ENCODE measurements at places on chromosomes 3 and 15.

DNA sequence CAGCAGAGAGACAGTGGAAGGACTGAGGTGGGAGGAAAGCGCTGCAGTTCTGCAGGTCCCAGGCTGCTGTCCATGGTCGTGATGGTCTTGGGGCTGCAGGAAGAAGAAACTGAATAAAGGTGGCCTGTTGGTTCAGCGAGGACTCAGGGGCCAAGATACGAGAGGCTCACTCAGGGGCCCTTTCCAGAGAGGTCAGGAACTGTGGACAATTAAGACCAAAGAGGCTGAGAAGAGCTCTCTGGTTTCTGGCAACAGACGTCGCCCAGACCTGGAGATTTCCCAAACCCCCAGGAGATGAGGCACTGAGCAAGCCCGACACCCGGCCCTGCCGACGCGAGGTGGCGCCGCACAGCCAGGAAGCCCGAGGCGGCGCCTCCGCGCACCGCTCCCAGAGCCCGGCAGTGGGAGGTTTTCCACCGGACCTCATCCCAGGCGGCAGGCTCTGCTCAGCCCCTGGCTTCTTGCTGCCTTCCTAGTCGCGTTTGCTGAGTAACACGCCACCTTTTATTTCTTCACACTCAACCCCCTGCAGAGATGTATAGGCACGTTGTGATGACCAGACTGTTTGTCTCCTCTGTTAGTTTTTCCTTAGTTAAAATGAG is 56.4 kb upstream of the ARRDC4 start:
- no peak for DNase-seq

DNA sequence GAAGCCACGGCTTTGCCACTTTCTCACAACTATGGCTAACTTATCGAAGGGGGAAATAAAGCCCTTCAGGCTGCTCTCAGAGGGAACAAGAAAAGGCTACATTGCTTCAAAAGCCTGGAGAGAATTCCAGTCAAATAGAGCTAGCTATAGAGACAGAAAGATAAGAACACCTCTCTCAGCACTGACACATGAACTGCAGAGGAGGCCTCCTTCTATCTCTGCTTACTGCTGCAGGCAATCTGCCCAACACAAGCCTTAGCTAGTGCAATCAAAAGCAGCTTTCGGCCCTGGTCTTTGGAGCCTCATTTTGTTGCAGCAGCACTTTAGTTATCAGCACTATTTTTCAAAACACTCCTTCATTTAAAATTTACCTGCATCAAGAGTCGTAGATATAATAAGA is 118.4 kb upstream of the ROBO1 start:
- no peak for DNase-seq

DNA sequence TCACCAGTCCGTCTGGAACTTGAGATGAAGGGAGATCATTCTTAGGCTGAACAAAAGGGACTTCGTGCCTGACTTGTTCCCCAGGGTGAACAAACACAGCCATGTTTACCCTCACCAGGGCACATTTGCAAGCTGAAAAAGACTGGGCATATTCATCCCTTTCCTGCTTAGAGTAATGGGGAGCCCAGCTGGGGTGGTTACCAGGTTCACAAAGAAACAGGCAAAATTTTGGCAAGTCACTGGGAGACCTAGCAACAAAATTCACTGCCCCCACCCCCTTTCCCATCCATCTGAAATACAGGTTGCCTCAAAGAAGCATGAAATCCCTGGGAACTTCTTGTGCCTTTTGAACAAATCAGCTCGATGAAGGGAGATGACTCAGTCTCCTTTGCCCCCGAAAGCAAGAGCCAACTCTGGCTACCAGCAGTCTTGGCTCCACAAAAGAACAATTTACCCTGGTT is 775.0 kb downstream of the SQOR start:
- no peak for DNase-seq

- DNase-seq: no peak
Measured at GRCh38 chr3:86645756-86646155, 345.2 kb downstream of the VGLL3 start.

DNA sequence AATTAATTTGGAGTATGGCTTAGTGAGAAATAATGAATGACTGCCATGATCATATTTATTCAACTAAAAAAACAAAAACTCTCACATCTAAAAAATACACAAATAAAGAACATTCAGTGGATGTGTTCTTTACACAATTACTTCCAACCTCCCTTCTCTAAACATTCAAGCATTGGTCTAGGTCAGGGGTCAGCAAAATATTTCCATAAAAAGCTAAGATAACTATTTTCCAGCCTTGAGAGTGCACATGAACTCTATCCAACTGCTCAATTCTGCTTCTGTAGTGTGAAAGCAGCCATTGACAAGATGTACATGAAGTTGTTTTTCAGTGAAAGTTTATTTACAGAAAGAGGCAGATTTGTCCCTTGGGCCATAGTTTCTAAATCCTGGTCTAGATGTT is 406.3 kb downstream of the MAGI1 start:
- DNase-seq: no peak

GRCh38 chr15:50487287-50487686 is 59.2 kb downstream of the USP50 start:
- DNase-seq: no peak

DNA sequence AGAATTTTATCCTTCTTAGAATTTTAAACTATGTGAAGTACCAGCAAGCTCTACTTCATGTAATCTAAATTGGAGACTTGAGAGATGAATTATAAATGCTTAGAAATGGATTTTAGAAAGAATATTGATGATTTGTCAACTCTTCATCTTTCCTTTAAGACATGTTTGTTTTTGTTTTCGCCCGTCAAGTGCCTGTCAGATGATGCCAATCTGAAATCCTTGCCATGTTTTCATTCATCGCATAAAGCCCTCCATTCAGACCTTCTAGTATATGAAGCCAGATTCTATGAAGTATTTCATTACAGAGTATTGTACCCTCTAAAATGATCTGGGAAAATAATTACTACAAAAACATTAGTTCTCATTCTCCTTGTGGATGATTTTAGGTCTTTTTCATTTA is 223.2 kb upstream of the SOX2 start:
- DNase-seq: no peak

DNA sequence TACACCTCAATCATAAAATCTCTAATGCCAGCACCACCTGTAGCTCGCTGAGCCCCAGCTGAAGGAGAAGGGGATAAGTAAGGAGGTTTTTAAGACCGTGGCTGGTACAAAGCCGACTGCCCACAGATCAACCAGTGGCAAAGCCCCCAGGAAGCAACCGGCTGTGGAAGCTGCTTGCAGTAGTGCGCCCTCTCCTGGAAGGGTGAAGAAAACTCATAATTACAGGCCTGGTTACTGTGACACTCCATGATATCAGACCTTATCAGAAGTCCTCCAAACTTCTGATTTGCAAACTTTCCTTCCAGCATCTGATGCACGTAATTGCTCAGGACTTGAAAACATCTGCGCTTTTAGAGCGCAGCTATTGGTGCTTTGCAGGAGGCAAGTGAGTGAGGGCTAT is 63.1 kb upstream of the MCTP2 start:
- DNase-seq: no peak

GRCh38 chr3:39752019-39752637 is 57.3 kb upstream of the MYRIP start:
- DNase-seq: no peak

GRCh38 chr3:15602146-15602536 is 596 bp downstream of the BTD start:
- DNase-seq: no peak

- no peak for DNase-seq
Measured at GRCh38 chr3:169945313-169945712, 21.3 kb upstream of the SEC62 start.

DNA sequence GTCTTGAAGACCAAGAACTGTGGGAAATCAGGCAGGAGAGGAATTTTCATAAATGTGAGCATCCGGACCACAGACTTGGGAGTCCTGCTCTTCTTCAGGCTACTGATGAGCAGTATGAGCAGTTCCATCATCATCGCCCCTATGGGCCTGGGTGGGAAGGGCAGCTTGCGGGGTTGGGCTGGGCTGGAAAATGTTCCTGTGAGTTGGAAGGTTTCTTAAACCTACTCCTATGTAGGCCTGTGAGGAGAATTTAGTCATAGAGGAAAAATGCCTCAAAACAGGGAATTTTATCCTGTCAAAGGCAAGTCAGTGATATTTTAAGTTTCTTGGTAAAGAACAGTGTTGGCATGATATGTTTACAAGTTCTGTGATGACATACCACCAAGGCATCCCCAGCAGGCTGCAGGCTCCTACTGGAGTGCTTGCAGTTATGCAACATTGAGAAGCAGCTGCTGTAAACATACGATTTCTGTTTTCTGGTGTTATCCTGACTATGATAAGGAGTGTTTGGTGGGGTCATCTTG is 10.3 kb downstream of the MASP1 start:
- DNase-seq: no peak

GRCh38 chr3:151795276-151795675 is 18.6 kb upstream of the AADAC start:
- no peak for DNase-seq

DNA sequence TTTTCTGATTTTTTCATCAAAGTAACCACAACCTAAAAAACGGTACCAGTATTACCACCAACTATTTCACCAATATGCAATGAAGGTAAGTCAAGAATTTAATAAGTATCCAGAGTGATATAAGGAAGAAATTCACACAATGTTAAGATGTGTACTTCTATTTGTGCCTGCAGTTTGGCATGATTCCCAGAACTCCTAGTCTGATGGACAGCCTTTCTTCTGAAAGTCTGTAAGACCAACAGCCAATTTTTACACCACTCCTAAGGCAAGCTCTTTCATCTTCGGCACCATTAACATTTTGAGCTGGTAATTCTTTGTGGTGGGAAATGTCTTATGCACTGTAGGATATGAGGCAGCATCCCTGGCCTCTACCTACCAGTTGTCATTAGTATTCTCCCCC is 108.3 kb downstream of the VPS13C start:
- no peak for DNase-seq

DNA sequence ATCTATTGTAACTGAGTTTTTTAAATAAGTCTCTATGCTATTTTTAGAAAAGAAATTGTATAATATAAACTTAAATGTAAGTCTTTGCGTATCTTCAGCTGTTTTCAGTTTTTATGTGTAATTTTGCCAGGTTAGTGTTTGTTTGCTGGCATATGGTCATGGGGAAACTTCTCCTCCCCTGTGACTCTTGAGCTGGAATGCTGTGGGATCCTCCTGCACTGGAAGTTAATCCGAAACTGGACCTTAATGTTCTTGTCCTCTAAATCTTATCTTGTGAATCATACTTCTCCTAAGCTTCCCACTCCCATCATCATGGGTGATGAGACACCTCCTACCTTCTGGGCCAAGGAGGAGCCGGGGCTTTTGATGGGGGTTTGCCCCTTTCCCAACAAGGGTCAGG is 52.4 kb upstream of the CHST2 start:
- no peak for DNase-seq

DNA sequence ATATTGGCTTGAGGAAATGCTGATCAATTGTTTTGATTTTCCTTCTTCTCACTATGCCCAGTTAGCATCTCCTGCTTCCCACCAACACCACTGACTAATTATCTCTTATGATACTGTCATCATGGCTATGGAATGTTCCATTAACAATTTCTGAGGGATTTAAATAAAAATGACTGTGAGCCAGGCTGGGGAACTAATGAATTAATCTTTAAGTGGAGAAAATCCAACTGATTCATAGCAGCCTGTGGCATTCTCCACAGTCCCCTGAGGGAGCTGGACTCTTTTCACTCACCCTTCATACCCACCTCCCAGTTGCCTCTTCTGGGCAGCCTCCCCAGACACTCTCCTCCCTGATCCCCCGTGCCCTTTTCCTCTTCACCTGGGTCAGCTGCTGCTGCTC is 353.6 kb downstream of the CLSTN2 start:
- no peak for DNase-seq

Data from effector CD4-positive, alpha-beta T cell (primary cell).